ENCODE measurements at places on chromosomes 1 and 21. TPM values are rescaled to one million over a fixed set of nuclear protein-coding genes. Genes with fewer than 3 reads are reported as not detected.

- no peak for DNase-seq
These were observed 510.4 kb upstream of the ZP4 start for GRCh38 chr1:238401144-238401543.

DNA sequence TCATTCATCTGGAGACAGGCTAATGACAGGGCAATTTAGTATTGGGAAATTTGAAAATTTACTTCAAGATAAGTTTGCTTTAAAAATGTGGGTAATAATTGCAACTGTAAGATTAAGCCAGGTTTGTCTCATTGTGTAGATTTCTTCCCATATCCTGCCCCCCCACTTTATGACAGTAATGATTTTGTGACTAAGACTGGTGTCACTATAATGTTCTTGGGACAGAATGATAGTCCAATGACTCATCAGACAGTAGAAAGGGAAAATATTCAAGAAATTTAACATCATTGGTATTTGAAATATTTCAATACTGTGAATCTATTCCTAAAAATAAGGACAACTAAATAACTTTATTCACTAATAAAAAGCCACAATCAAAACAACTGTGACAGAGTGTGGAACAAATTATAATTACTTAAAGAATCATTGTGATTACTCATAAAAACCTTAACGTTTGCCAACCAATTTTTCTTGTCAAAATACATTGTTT lies 36.7 kb downstream of the FH start:
- no peak for DNase-seq

- no peak for DNase-seq
These were observed 468.1 kb downstream of the RPS6KC1 start for GRCh38 chr1:213519098-213519497.

- DNase-seq = peak; percentile 64
These were observed 36.7 kb downstream of the FAM163A start for GRCh38 chr1:179779645-179780272.

DNA sequence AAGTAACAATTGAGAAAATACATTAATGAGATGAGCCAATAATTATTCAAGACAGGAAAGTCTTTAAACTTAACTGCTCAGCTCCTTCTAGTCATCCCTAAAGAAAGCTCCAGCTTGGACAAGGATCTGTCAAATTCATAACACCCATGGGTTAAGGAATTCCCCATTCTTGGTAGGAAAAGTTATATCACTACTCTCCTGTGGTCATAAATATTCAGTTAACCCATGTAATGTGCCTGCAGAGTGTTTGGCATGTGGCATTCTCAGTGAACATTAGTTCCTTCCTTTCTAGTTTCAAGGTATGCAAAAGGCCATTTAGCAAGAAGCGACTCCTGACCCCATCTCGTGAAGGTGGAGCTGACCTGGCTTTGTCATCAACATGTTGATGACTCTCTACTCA lies 76.7 kb upstream of the VCAM1 start:
- DNase-seq = no peak

- no peak for DNase-seq
These were observed 125.8 kb downstream of the KAZN start for GRCh38 chr1:14724246-14724645.

- no peak for DNase-seq
These were observed 65.6 kb upstream of the ARHGAP29 start for GRCh38 chr1:94303005-94303404.

DNA sequence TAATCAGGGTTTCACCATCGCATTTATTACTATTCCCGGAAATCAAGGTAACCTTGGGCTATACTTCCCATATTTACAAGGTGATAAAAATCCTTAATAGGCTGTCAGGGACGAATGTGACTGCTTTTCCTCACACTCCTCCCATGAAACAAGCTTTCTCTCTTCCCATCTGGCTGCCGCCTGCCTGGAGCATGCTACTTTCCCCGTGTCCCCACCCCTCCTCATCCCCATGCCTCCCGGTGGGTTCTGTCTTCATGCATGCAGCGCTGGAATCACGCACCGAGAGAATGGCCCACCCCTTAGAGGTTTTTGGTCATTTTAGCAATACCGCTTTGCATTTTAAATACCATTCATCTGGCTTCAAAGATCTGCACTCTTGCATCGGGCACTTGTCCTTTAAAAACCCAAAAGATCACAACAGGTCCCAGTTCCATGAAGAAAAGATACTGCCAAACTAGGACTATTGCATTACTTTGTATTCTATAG lies 339.1 kb downstream of the NTNG1 start:
- DNase-seq = no peak

DNA sequence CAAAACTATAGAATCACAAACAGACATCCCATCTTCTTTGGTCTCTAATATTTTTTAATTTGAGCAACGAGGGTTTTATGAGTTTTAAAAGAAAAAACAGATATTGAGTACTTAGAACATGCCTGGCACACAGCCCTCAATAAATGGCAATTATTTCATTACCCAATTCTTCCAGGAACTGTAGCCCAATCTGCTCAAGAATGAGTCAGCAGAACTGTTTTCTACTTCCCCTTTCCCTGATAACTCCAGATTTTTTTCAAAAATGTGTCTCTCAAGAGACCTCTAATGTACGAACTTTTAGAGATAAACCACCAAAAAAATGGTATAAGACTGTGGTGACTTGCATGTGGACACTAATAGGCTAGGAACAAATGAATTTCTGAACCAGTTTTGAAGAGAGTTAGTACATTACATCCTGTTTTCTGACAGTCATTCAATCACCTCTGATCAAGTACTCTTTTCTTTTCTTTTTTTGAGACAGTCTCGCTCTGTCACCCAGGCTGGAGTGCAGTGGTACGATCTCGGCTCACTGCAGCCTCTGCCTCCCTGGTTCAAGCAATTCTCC lies 11.5 kb downstream of the ABL2 start:
- DNase-seq = no peak

DNA sequence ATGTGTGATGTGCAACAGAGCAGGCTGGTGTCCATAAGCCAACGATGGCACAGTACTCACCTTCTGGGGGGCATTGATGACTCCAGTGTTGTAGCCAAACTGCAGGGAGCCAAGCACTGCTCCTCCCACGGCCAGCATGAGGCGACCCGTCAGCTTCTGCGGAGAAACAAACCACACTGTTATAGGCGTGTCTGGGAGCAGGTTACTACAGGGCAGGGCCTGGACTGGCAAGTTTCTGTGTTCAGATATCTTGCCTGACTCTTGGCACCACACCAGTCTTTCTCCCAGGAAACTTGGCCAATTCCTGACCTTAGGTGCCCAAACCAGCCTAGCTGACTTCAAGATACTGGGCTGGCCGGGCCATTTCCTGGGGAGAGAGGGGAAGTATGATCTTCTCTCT lies 15.5 kb downstream of the SLC2A1 start:
- peak; percentile 94 for DNase-seq

DNA sequence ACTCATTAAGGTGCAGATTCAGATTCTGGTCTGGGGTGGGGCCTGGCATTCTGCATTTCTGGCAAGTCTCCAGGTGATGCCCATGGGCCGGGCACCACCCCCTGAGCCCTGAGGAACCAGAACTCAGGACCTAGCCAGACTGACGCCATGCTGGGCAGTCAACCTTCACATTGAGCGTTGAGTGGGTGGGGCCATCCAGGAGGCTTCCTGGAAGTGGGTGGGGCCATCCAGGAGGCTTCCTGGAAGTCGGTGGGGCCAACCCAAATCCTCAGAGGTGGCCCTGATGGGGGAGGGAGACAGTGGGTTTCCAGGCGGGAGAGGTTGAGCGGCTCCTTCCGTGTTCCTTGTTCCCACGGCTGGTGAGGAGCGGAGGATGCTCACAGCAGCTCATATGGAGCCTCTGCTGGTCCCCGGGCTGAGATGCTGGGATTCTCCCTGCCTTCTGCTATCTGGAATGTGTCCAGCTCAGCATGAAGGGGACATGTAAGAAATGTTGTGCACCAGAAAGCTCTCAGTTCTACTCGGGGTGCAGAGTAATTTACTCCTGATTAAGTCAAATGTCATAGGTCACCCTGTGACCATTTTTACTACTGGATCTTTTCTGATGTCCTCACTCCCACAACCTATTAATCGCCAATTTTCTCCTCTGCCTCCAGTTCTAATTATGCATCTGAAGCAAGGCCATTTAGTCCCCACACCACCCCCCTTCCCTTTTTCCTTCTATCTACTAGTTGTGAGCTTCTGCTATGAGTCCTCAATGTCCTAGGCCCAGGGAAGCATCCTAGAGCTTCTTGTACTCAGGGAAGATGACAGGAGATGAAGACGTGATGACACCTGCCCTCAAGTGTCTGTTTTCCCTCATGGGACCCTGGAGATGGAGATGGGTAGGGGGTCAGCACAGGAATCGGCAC lies 435.4 kb downstream of the PTPRU start:
- DNase-seq = no peak

DNA sequence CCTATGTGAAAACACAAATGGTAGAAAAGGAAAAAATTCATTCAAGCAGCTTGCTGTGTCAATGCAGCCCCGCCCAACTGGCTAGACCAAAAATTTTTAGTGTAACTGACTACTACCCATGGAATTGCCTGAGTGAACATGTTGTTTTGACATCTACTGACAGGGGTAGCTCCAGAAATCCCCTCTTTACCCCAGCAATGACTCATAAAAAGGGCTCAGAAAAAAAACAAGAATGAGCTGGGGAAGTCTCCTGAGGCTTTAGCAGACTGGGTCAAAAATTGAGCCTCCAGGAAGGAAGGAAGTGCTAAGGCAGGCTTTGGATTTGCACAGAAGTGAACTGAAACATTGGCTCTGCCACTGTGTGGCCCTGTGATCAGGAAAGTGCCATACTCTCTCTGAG lies 24.4 kb upstream of the FGGY start:
- peak; percentile 6 for DNase-seq

DNA sequence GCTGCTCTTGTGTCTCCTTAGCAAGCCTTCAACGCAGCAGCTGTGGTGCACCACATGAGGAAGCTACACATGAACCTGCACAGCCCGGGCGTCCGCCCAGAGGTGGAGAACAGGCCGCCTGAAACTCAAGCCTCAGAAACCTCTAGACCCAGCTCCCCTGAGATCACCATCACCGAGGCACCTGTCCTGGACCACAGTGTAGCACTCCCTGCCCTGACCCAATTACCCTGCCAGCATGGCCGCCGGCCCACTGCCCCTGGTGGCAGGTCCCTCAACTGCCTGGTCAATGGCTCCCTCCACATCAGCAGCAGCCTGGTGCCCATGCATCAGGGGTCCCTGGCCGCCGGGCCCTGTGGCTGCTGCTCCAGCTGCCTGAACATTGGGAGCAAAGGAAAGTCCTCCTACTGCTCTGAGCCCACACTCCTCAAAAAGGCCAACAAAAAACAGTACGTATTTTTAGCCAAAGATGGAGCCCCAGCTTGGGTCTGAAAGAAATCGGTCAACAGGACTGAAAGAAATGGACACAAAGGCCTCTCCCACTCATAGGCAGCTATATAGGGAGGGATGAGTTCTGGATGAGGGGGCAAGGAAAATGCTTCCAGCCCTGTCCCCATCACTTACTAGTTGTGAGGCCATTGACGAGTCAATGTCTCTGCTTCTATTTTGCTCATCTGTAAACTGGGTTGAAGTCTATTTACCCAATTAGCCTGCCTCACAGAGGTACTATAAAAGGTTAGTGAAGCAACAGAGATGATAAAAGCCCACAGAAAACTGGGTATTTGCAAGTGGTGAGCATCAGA lies 28.5 kb downstream of the CAMK1G start:
- DNase-seq = no peak

- DNase-seq = no peak
These were observed 12.9 kb downstream of the TRABD2B start for GRCh38 chr1:47984175-47984789.

RHOU gene
- total RNA-seq = 4.8 TPM

CFHR3 gene
- not detected for total RNA-seq

FAM78B gene
- total RNA-seq = 0.30 TPM

TEX38 gene
- total RNA-seq = not detected

AIRE gene
- not detected for total RNA-seq
